Osteoblast (primary cell): ENCODE measurements at places on chromosomes 2 and 18. TPM values are rescaled to one million over a fixed set of nuclear protein-coding genes. Genes with fewer than 3 reads are reported as not detected.

Gene SALL3
- total RNA-seq: not detected in 2 replicates

Gene SLC39A6
- 133 and 144 TPM in 2 replicates for total RNA-seq

Gene FOXD4L1
- total RNA-seq: under 0.01 and 0.29 TPM in 2 replicates

GRCh38 chr2:3913166-3913565, 209.8 kb downstream of the DCDC2C start:
- H3K36me3 ChIP-seq: no peaks in the 10 kb centered on the region
- no peak overlapping the region for H3K27ac ChIP-seq
- no peaks in the 10 kb centered on the region for H3K4me1 ChIP-seq

DNA sequence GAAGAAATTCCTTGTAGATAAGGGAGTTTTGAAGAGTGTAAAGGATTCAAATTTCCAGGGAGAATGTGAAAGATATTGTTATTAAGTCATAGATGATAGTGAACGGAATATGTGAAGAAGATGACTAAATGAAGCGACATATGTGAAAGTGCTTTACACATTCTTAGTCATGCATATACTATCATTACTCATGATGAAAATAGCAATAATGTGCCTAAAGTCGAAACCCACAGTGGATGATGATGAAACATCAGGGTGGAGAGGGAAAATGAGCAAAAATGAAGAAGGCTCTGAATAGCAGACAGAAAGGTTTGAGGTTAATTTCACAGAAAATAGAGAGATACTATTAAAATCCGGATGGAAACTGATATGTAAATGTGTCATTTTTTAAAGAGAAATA, 1237.1 kb downstream of the LRP1B start:
- H3K36me3 ChIP-seq: no peaks in the 10 kb centered on the region
- no peaks in the 10 kb centered on the region for H3K27me3 ChIP-seq
- no peak overlapping the region for H3K27ac ChIP-seq
- DNase-seq: peak; percentile 0

DNA sequence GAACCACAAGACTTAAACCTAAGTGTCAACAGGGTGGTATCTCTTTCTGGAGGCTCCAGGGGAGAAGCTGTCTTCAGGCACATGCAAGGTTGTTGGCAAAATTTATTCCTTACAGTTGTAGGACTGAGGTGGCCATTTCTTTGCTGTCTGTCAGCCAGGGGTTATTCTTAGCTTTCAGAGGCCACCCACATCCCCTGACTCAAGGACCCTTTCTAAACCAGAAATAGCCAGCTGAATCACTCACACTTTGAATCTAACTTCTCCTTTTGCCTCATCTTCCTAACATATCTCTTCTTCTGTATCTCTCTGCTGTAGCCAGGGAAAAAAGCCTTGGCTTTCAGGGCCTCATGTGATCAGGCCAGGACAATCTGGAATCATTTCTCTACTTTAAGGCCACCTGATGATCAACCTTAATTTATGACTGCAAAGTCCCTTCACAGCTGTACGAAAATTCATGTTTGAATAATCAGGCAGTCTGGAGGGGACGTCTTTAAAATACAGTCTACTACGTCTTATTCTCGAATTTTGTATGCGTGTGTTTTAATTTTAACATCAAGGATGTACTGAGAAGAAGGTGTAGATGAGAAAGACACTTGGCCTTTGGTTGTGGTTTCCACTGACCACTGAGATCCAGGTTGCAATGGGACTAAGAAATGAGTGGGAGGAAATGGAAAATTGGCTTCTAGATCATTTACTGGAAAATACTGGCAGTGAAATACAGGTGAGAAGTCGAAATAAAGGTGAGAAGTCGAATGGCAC, 90.4 kb downstream of the DOCK10 start:
- DNase-seq: peak; percentile 62
- H3K27ac ChIP-seq: peak overlapping the region; percentile 43
- H3K4me1 ChIP-seq: peaks cover 29% of the 10 kb centered on the region
- no peaks in the 10 kb centered on the region for H3K36me3 ChIP-seq
- no peak overlapping the region for H3K4me3 ChIP-seq

DNA sequence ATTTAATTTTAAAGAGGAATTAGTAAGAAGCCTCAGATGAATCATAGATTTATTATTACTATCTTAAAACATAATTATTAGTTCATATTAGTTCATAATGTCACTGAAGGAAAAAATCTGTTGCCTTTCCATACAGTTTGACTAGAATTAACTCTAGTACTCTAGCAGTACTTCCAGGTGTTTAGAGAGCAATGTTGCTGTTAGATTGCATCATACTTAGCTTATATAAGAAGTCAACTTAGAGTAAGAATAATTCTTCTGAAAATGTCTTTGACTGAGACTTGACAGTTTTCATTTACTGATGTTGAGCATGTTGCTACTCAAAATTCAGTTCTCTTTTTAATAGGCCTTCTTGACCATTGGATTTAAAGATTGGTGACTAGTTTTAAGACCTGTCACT, 4.7 kb downstream of the RAB3GAP1 start:
- peaks cover 23% of the 10 kb centered on the region for H3K36me3 ChIP-seq
- H3K4me1 ChIP-seq: peaks cover 24% of the 10 kb centered on the region
- no peak overlapping the region for H3K27ac ChIP-seq
- no peak overlapping the region for H3K4me3 ChIP-seq

DNA sequence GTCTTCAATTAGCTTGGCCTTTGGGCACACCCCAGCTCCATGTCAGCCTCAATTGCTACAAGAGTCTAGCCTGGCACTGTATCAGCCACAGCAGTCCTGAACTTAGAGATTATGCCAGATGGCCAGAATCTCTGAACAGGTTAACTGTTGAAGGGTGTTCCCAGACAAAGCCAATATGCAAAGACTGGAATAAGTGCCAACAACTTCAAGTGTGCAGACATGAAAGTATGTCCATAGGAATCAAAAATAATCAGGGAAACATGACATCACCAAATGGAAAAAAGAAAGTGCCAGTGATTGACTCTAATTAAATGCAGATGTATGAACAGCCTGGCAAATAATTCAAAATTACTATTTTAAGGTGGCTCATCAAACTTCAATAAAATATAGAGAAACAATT, 98.5 kb upstream of the DOCK10 start:
- no peak for DNase-seq
- no peaks in the 10 kb centered on the region for H3K27me3 ChIP-seq
- no peak overlapping the region for H3K4me3 ChIP-seq
- H3K36me3 ChIP-seq: no peaks in the 10 kb centered on the region

DNA sequence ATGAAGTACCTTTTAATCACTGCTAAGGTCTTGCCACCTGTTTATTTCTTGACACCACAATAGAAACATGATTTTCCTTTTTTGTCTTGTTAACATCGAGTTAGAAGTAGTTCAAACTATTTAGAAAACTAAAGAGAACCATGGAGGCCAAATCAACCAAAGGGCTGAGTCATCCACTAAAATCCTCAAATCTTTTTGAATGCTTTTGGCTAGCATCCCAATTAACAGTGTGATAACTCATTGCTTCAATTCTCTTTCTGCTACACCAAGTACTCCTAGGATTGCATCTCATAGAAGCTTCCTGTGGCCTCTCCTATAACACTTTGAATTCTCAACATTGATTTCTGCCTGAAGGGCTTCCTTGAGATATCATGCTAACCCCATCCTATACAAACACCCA, 159.9 kb upstream of the MMADHC start:
- H3K36me3 ChIP-seq: no peaks in the 10 kb centered on the region
- peaks cover 24% of the 10 kb centered on the region for H3K4me1 ChIP-seq
- no peaks in the 10 kb centered on the region for H3K27me3 ChIP-seq
- H3K4me3 ChIP-seq: no peak overlapping the region
- H3K27ac ChIP-seq: no peak overlapping the region

DNA sequence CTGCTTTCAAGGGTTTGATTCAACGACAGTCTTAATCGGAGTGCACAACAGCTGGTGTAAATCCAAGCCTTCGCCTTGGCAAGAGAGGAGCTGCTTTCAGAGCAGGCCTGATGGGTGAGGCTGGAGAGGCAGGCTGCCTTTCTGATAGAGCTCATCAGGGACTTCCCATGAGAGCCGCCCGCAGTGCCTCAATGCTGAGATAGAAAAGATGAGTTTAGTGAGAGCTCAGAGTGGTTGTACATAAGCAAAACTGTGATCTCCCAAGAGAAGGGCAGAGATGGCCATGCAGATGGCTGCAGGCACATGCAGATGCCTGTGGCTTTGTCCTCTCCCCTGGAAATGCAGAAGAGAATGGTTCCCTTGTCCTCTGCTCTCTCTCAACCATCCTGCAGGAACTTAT, 122.1 kb downstream of the ARL4C start:
- no peaks in the 10 kb centered on the region for H3K27me3 ChIP-seq
- H3K27ac ChIP-seq: no peak overlapping the region

GRCh38 chr2:54588244-54588899, 132.2 kb downstream of the SPTBN1 start:
- peaks cover 10% of the 10 kb centered on the region for H3K36me3 ChIP-seq
- H3K4me3 ChIP-seq: no peak overlapping the region
- no peaks in the 10 kb centered on the region for H3K27me3 ChIP-seq
- H3K4me1 ChIP-seq: peaks cover 37% of the 10 kb centered on the region

- H3K4me3 ChIP-seq: no peak overlapping the region
- peak overlapping the region; percentile 32 for H3K27ac ChIP-seq
- no peaks in the 10 kb centered on the region for H3K27me3 ChIP-seq
- DNase-seq: peak; percentile 99
- H3K4me1 ChIP-seq: peaks cover 27% of the 10 kb centered on the region
These were observed 61.2 kb upstream of the GPC1 start for GRCh38 chr2:240374085-240374907.
